ENCODE measurements at places on chromosomes 2 and 18.

GRCh38 chr2:29232041-29232440 lies 116.8 kb downstream of the CLIP4 start:
- no peak for DNase-seq

GRCh38 chr2:226213717-226214116 lies 585.9 kb downstream of the IRS1 start:
- DNase-seq: no peak

DNA sequence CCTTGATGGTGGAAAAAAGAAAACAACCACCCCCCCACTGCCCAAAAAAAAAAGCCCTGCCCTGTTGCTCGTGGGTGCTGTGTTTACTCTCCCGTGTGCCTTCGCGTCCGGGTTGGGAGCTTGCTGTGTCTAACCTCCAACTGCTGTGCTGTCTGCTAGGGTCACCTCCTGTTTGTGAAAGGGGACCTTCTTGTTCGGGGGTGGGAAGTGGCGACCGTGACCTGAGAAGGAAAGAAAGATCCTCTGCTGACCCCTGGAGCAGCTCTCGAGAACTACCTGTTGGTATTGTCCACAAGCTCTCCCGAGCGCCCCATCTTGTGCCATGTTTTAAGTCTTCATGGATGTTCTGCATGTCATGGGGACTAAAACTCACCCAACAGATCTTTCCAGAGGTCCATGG lies 28.0 kb downstream of the MAL start:
- DNase-seq: no peak

DNA sequence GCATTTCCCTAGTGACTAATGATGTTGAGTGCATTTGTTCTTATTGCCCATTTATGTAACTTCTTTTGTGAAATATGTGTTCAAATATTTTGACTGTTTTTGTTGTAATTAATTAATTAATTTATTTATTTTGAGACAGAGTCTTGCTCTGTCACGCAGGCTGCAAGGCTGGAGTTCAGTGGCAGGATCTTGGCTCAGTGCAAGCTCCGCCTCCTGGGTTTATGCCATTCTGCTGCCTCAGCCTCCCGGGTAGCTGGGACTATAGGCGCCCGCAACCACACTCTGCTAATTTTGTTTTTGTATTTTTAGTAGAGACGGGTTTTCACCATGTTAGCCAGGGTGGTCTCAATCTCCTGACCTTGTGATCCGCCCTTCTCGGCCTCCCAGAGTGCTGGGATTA lies 71.9 kb downstream of the TAF4B start:
- DNase-seq: no peak

DNA sequence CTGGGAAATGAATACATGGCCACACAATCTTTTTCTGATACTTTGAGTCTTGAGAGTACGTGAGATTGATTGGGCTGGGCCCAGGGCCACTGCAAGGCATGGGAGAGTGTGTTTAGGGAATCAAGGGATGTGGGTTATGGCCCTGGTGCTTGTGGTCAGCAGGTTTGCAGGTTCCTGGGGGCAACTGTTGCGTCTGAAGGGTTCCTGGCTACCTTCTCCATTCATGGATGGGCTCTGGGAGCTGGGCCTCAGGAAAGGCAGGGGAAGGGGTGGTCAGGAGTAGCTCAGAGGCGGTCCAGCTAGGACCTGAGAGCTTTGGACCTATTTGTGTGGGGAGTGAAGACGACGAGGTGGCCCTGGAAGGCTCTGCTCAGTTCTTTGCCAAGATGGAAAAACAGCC lies 8.4 kb upstream of the ZAP70 start:
- peak; percentile 47 for DNase-seq

- DNase-seq: no peak
These were observed at the start of gene IGFBP5 for GRCh38 chr2:216695401-216695821. Gene IGFBP5, minus strand, starts transcription at chr2:216695549. Its CDS starts 774 bp downstream, at chr2:216694775.

DNA sequence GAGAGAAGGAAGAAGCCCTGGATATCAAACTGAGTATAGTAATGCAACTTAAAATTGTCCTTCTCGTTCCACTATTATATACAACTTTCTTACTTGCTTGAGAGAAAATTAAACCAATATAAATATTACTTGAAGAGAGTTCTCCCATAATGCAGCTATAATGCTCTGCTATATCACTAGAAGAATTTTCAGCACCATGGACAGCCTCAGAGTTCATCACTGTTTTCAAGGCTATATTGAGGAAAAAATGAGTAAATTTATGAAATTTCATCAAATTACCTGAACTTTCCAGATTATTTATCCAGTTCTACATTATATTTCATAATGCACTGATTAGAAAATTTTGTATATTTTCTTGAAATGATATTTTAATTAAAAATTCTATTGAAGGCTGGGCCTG lies 1053.5 kb upstream of the FAM98A start:
- DNase-seq: no peak

DNA sequence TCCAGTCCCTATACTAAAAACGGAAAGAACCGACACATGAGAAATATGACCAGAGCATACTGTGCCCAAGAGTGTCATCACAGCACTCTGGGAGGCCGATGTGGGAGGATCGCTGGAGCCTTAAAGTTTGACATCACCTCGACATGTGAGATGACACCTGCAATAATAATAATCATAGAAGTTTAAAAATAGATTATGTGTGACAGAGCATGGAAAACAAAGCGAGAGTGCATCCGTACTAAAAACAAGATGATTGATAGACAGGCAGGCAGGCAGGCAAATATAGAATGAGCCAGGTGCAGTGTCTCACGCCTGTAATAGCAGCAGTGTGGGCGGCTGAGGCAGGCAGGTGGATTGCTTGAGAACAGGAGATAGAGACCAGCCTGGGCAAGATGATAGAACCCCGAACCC lies 114.8 kb upstream of the ANKRD30BL start:
- DNase-seq: no peak

DNA sequence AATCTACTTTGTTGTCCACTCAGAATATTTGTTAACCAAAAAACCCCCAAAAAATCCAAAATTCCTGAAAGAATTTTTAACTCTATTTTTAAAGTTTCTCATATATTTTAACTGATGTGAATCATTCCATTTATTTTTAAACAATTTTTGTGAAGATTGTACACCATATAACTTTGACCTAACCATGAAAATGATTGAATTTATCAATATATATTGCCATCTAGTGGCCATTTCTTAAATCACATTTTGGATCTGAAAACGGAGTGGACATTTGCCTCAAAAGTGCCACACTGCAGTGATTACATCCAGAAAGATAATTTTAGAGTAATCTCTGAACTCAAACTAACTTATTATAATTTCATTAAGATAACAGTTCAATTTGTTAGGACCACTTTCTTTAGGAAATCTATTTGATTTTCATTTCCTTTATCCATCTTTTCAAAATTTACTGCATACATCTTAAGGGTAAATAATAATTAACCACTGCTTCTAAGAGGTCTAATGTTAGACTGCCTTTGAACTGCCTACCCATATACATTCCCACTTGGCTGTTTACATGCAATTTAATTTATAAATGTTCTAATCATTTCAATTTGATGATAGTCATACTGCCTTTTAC lies 71.1 kb downstream of the DSC3 start:
- DNase-seq: no peak

GRCh38 chr2:172783165-172783898 lies 47.7 kb downstream of the RAPGEF4 start:
- DNase-seq: no peak

GRCh38 chr2:608297-608696 lies 68.9 kb downstream of the TMEM18 start:
- DNase-seq: no peak

DNA sequence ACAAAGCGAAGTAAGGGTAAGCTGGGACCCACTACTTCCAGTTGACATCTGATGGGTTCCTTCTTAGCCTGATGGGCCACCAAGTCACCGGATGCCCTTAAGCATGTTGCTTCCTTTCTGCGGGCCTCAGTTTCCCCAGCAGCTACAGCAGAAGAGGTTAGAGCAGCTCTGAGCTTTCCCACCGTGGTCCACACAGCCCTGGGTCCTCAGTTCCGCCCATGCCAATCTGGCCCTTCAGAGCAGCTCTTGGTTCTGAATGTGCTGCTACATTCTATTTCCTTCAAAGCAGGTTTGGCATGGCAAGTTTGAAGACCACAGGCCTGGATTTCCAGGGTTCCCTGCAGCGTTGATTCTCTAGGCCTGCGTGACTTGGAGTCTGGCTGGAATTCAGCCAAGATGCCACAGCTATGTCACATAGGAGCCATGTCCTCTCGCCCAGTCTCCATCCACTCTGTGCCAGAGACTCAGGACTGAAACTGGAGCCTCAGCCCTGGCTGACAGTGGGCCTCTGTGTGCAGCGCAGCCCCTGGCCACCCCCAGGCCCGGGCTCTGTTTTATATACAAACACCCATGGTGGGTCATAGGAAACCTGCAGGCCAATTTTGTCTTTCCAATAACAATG lies 79.6 kb downstream of the TFCP2L1 start:
- DNase-seq: no peak

- DNase-seq: no peak
These were observed 79.6 kb upstream of the PKDCC start for GRCh38 chr2:41968182-41968578.

- DNase-seq: no peak
These were observed 51.5 kb downstream of the RPL37A start for GRCh38 chr2:216549926-216550690.

- no peak for DNase-seq
These were observed 13.0 kb downstream of the XDH start for GRCh38 chr2:31401580-31401979.

- no peak for DNase-seq
These were observed 1635.9 kb upstream of the LRRTM1 start for GRCh38 chr2:81940266-81940955.

DNA sequence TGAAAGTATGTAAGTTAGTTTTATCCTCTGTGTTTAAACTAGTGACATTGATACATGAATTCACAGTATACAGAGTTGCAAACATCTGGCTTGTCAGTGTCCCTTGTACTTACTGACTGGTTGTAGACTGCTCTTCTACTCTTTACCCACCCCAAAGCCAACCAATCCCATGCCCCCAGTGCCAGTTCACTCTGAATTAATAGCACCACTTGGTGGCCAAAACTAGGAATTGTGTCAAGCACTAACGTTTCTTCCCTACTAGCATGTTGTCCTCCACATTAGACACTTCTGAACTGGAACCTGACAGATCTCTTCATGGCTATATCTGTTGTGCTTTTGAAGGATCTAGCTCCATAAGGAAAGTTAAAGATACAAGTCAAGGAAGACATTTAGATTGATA lies 27.2 kb upstream of the OTX1 start:
- no peak for DNase-seq

- no peak for DNase-seq
These were observed 525.4 kb downstream of the PIK3C3 start for GRCh38 chr18:42480441-42480840.

GRCh38 chr2:23721454-23721826 lies 205.5 kb downstream of the ATAD2B start:
- DNase-seq: no peak

DNA sequence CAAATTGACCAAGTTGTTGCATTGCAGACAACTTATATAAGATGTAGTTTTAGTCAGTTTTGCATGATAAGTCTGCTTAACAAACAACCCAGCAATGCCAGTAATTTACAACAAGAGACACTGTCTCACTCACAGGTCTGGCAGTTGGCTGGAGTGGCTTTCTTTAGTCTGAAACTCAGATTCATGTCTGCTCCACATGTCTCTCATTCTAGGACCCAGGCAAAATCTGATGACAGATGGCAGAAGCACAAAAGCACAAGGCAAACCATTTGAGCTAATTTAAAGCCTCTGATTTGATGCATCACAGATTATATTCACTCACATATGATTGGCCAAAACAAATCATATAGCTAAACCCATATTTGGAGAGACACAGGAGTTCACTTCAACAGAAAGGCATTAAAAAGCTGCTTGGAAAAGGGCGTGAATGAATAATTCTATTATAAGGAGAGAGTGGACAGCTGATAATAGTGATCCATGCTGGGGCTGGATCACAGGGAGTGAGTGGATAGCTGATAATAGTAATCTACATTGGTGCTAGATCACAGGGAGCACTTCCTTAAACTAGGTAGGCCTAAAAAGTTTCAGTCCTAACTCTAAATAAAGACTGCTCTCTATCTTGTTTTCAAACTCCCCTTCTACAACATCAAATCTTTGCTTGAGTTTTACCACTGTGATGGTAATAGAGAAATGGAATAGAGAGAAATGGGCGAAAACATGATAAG lies 593.2 kb upstream of the ZNF804A start:
- no peak for DNase-seq

DNA sequence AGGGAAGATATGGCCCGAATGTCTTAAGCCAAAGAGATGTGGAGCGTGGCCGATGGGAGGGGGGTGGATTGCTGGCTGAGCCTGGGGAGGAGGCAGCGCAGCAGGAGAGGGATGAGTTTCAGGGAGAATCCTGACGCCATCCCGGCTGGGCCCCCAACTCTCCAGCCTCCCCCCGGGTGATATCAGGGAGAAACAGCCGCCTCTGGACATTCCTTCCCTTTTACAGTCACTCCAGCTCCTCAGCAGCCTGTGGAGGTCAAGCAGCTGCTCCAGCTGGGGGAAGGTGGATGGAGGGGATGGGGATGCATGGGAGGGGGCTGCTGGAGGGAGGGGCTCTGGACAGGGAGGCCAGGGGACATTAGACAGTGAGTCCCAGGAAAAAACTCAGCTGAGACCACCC lies 9.5 kb upstream of the DES start:
- DNase-seq: no peak

DNA sequence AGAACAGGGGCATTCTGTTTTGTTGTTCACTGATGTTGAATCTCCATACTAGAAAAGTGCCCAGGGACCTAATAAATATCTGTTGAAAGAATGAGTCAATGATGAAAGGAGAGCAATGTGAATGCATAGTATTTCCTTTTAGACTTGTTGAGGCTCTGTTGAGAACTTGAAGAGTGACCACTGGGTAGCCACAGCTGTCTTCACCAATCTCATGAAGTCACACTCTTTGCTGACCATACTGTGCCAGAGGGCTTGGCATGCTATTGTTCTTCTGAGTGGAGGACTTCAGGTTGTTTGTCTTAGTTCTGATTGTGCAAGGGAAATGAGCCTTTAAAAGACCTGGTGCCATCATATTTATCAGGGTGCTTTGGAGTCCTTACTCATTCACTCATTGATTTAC lies 41.6 kb upstream of the NT5C1B start:
- no peak for DNase-seq

- DNase-seq: no peak
These were observed 84.8 kb downstream of the CTIF start for GRCh38 chr18:48623468-48624235.

GRCh38 chr18:32174719-32175118 lies 15.1 kb upstream of the MEP1B start:
- DNase-seq: no peak

GRCh38 chr2:181464966-181465365 lies 7.8 kb downstream of the ITGA4 start:
- DNase-seq: no peak

- no peak for DNase-seq
These were observed 273.7 kb upstream of the KYNU start for GRCh38 chr2:142603759-142604158.

DNA sequence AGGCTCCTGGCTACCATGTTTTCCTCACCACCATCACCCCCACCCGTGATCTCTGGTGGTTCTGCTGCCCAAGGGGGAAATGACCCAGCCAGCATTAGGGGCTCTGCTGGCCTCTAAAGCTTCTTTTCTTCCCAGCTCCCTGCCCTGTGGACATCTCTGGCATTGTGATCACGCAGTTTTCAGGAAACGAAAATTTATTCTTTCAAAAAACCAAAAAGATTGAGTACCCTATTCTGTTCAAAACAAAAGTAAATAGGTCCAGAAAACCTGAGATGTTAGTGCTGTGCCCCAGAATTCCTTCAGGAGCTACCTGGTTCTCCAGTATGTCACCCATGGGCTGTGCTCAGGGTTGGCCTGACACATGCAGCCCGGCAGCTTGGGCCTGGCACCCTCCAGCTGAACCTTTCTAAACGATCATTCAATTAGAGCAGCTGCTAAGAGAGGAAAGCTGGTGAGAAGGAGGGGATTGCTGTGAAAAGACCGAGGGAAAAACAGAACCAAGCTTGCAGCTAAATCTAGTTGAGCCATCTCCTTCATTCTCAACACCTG lies 157.5 kb downstream of the MGAT5 start:
- DNase-seq: no peak
